ENCODE measurements at places on chromosomes 5 and 9.

DNA sequence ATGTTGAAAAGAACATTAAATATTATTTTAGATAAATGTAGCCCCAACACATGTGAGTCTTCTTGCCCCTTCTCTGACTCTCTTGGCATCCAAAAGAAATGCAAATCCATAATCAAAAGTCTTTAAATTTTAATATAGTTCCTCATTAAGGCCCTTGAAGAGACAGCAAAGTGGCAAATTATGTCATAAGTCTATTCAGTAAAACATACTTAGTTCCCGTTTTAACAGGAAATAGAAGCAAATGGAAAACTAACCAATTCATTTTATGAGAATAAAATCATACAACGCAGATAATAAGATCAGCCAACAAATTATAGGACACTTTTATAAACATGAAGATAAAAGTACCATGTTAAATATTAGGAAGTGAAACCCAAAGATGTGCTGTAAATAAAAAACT is 20.1 kb upstream of the IFNB1 start:
- no peak for DNase-seq

DNA sequence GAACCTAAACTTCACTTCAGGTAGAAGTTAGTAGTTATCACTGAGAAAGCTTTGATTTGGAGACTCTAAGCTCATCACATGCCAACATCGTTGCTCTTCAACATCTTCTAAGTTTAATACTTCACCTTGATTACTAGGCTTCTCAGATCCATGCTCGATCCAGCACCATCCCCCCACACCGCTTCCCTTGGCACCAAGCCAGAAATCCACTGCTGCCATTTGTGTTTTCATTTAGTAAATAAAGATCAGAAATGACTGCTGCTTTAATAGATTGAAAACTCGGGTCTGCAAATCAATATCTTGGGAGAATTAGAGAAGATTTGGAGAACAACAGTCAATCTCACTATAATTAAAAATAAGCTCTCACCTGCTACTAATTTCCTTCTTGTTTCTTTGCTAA is 214.7 kb upstream of the NR4A3 start:
- DNase-seq = no peak

DNA sequence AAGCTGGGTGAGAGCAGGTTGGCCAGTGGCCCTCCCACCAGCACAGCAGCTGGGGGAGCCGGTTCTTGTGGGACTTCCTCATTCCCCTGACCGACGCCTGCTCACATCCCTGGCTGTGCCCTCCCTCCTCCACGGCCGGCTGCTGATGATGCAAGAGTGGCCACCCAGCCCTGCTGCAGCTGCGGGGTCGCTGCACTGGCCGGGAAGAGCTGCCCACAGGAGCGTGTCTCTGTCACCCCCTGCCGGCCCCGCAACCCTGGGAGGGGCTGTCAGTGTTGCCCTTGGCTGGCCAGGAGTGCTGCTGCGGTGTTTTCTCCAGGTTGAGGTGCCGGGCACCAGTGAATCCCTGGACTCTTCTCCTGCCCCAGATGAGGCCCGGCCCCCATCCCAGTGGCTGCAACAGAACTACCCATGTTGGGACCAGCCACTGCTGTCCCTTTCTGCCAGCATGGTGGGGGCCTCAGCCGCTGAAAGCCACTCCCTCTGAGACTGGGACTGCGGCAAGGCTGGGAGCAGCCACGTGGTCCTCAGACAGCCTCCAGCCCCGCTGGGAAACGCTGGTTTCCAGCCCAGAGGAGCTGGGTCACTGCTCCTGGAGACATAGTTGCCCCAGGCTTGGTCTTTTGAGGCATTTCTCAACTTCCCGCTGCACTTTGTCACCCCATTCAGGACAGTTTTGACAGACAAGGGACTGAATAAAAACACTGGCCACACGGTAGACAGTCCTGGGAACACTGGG is 739 bp downstream of the CARD9 start:
- DNase-seq = peak; percentile 50

DNA sequence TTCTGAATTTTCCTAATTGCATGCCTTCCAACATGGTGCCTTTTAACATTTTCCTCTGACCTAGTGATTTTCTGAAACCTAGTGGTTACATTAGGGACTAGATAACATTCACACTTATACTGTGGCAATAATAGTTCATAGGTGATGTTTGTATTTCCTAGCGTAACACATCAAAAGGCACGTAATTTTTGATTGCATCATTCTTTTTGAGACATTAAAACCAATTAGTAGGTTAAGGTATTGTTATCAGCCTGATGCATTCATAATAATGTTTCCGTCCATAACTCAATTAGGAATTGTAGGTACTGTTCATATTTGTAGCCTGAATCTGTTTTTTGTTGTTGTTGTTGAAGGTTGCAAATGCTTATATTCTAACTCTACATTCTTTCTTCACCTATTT is 192.4 kb downstream of the ANXA1 start:
- no peak for DNase-seq

- no peak for DNase-seq
These were observed 4.2 kb upstream of the PRSS3 start for GRCh38 chr9:33791117-33791516.

- DNase-seq = no peak
These were observed 195.7 kb downstream of the PALM2AKAP2 start for GRCh38 chr9:109975574-109976295.

GRCh38 chr5:23655674-23656073 is 148.3 kb downstream of the PRDM9 start:
- no peak for DNase-seq

- DNase-seq = peak; percentile 16
These were observed 208.4 kb downstream of the CD180 start for GRCh38 chr5:66987949-66988838.

DNA sequence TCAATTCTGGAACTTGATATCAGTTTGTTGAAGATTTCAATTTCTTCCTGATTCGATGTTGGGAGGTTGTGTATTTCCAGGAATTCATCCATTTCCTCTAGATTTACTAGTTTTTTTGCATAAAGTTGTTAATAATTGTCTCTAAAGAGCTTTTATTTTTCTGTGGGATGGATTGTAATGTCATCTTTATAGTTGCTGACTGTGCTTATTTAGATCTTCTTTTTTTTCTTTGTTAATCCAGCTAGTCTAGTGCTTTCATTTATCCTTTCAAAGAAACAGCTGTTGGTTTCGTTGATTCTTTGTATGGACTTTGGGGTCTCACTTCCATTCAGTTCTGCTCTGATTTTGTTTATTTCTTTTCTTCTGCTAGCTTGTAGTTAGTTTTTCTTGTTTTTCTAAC is 302.0 kb upstream of the DMAC1 start:
- no peak for DNase-seq

DNA sequence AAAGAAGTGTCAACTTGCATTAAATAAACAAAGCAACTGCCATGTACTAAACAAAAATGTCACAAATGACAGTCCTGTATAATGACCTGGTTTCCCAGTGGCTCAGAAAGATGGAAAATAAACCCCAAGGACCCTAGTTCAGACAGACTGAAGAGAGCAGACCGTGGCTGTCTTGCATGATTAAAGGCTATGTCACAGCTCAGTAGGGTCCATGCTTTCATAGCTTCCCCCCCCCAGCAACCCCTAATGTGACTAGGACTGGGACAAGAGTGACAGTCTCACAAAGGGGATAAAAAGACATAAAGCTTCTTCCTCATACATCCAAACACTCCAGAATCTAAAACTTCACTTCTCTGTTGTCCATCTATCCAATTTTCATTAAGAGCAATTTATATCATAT is 113.6 kb downstream of the NR6A1 start:
- DNase-seq = no peak

- no peak for DNase-seq
These were observed 12.5 kb upstream of the GADD45G start for GRCh38 chr9:89592213-89592815.

DNA sequence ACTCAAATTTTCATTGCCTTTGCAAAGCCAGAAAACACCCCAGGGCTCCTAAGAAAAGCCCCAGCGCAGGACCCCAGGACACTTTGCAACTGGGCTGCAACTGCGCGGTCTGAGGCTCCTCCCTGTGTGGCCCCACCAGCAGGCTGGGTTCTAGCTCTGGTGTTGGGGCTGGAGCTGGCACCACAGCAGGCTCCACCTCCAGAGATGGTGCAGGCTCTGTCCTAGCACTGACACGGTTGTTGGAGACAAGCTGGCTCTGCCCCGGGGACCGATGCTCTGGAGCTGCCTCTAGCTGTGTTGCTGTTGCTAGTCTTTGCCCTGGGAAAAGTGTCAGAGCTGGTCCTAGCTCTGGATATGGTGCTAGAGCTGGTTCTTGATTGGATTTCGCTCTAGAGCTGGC is 13.6 kb downstream of the LCN10 start:
- no peak for DNase-seq

GRCh38 chr5:73967347-73967746 is 341.4 kb downstream of the ARHGEF28 start:
- DNase-seq = no peak

GRCh38 chr5:154732212-154732611 is 23.0 kb upstream of the LARP1 start:
- DNase-seq = no peak

DNA sequence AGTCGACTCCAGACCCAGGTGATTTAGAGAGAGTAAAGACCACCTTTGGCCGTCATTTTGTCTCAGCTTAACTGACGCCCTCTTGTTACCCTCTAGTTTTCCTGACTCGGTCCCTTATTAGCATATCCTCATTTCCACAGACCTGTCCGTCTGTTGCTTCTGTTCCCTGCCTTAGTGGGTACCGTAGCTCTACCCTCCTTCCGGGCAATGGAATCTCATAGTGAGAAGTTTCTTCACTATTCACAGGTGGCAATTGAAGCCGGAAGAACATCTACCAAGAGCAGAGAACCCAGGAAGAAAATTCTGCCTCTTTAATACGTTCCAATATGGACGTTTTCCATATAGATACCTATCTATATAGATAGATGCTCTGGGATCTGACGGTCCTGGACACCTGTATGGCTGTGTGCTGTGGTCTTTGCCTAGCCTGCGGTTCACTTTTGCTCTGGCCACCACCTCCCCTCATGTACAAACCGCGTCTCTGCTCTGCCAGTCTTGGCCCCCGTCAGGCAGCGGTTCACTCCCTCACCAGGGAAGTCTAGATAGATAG is 652 bp upstream of the TMEM161B start:
- no peak for DNase-seq

- DNase-seq = no peak
These were observed 295.7 kb upstream of the PANK3 start for GRCh38 chr5:168874713-168875380.

GRCh38 chr9:134551644-134552348 is 89.8 kb upstream of the COL5A1 start:
- no peak for DNase-seq

DNA sequence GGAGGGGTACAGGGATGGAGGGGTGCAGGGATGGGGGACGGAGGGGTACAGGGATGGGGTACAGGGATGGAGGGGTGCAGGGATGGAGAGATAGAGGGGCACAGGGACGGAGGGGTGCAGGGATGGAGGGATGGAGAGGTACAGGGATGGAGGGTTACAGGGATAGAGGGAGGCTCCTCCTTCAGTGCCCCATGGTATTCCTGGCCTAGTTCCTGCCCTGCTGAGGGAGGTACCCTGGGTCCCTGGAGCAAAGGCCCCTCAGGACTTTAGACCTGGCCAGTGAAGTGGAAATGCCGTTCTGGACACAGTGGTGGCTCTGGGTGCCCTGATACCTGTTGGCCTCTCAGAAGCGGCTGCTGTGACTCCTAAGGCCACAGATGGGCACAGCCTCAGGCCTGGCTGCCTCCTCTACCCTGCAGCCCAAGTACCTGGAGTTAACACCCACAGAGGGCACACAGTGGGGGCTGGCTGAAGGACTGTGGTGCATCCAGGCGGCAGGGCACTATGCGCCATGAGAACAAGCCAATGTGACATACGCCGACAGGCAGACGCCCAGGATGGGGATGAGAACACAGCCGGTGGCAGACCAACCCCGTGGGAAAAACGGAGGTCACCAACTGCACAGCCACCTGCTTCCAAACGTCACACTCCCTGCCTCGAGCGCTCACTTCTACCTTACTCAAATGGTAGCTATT is 8.4 kb downstream of the PTGES2 start:
- no peak for DNase-seq

- DNase-seq = no peak
These were observed 75.0 kb downstream of the HMHB1 start for GRCh38 chr5:143886651-143887638.

GRCh38 chr5:157172403-157172802 is 6.3 kb upstream of the GARIN3 start:
- peak; percentile 82 for DNase-seq

- no peak for DNase-seq
These were observed 383.3 kb downstream of the OSTF1 start for GRCh38 chr9:75471549-75472114.

DNA sequence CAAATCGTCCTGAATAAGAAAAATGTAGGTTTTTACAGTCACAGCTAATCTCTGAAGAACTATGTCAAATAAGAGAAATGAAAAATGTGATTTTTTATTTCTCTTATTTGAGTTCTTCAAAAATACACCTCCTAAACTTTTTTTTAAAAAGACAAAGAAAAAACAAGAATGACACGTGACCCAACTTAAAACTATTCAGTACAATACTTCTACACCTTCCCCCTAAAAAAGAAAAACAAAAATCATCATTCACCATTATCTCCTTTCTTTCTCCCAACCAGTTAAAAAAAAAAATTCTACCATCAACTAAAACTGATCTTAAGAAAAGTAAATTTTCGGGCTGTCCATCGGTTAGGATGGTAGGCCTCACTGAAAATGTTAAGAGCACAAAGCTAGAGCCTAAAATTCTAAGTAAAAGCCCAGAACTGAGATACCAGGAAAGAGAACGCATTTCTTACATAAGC is 2.1 kb downstream of the RNF145 start:
- no peak for DNase-seq

GRCh38 chr9:89988458-89988857 is 383.6 kb downstream of the GADD45G start:
- DNase-seq = no peak

DNA sequence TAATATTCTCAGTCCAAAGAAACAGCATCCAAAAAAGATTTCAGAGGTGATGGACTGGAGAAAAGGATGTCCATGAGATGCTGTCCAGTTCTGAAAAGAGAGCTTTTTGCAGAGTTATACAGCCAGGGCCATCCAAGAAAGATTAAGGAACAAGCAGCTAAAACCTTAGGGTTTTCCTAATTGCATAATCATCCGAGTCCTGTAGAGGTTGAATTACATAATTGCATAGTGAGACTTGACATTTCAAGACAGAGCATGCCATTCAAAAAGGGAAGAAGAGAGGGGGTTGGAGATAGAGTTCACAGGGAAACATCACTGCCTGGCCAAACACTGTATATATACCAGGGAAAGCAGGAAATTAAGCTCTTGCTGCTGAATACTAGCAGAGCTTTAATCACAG is 1729.2 kb upstream of the WWC1 start:
- no peak for DNase-seq

GRCh38 chr9:109908459-109909390 is 128.7 kb downstream of the PALM2AKAP2 start:
- no peak for DNase-seq

- DNase-seq = no peak
These were observed 215.0 kb downstream of the GAPVD1 start for GRCh38 chr9:125476645-125477044.

DNA sequence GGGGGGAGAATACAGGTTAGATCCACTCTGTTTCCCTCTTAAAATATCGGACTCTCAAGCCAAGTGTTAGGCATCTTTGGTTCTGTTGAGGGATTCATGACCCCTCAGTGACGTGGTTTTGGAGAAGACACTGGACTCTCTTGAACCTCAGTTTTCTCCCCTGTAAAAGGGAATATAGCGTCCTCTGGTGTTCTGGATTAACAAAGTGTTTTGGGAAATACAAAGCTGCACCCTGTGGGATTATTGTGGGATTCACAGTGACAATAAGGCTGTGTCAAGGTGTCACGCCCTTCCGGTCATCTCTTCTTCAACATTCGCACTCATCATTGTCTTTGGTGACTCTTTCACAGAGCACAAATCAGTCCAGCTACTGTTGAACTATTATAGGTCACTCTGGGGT is 139.0 kb downstream of the IRX1 start:
- no peak for DNase-seq

Measured in GM10248 (cell line).